Stimulated activated CD8-positive, alpha-beta memory T cell treated with anti-CD3 and anti-CD28 coated beads, Interleukin-4, amount 100 ng/mL, for 1 hour (primary cell): ENCODE measurements at places on chromosomes 4 and X.

GRCh38 chr4:103123114-103123513, 23.5 kb upstream of the BDH2 start:
- DNase-seq: no peak

DNA sequence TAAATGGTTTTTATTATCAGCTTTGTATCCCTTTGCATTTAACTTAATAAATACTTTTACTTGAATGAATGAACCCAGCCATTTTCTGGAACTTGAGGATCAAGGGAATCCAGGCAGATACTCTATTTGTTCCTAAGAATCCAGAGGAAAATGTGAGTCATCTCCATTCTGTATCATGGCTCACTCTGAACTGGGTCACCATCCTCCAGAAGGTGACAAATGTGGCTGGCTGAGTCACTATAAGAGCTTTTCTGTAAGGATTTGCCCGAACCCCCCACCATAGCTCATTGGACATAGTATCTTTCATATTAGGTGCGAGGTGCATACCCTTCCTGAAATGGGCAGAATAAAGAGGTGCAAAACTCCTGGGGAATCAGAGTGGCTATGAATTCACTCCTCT, 25.8 kb downstream of the RTL9 start:
- no peak for DNase-seq

DNA sequence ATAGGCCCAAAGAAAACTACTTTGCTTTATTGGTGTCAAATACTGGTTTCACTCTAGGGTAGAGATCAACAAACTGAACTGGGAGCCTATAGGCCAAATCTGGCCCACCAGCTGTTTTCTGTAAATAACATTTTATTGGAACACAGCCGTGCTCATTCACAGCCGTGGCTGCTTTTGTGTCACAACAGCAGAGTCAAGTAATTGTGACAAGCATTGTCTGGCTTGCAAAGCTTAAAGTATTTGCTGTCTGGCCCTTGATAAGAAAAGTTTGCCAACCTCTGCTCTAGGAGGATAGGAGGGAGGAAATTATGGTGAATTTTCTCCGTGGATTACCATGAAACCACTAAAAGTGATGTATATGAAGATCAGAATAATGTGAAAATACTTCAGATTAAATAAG, 53.4 kb downstream of the GPAT3 start:
- DNase-seq: no peak

DNA sequence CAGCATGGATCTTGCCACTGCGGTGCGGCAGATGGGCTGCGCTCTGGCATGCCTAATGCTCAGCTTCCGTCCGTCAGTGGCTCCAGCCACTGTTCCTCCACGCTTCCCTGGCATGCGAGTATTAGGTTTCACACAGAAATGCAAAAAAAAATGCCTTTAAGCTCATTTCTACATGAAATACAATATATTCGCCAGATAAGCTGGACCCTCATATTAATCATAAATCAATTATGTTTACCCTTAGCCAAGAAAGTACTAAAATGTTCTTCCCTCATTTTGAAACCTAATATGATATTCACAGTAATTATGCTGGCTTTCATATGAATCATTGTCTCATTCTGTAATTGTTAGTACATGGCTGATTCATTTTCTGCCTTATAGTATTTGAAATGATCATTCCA, 115.5 kb upstream of the FAM241A start:
- DNase-seq: no peak

GRCh38 chr4:24924309-24924781, 11.5 kb upstream of the CCDC149 start:
- DNase-seq: no peak

DNA sequence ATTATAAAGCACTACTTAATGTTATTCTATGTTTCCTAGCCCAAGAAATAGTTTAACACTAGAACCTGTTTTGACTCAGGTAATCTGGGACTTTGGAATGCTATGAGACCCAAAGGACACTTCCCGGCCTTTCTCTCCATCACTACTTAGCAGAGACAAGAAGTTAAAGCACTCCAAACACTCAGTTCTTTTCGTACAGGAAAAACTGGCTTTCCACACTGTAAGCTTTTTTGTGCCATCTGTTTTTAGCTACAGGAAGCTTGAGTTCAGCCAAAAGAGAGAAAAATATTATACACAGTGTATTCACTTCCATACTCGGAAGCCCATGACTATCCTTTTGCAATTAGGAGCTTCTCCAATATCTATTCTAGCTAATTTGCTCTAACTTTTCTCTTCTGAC, 7.9 kb upstream of the FGF13 start:
- no peak for DNase-seq

DNA sequence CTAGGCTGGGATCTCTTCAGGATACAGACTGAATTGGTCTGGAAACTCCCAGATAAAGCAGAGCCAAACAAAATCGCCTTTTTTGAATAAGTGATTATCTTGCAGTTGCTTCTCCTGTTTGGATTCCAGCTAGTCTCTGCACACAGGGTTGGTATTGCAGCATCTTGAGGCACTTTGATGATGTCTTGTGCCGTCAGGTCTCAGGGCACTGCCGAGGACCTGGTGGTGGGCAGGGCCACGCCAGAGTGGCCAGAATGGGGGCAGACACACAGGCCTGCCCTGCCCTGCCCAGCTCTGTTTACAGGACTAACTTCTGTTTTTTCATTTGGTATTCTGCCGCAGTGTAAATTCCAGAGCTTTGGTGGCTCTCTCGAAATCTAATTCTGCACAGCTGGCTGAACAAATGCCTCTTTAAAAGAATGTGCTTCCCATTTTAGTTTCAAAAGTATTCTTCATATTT, 276.1 kb downstream of the NR3C2 start:
- no peak for DNase-seq

GRCh38 chr4:148238811-148239493, 203.3 kb downstream of the NR3C2 start:
- no peak for DNase-seq

DNA sequence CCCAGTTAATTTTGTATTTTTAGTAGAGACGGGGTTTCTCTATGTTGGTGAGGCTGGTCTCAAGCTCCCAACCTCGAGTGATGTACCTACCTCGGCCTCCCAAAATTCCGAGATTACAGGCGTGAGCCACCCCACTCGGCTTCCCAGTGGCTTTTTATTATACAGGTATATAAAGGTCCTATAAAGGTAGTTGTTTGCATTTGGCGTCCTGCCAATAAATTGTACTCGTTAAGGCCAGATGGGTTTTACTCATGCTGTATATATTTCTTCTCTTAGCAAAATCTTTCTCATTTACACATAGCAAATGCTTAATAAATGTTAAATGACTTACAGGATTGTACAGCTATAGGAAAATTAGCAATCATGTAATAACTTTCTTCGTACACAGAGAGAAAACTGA, 6.9 kb downstream of the SHROOM3 start:
- DNase-seq: no peak

GRCh38 chr4:180418819-180419531, 1824.2 kb upstream of the TENM3 start:
- no peak for DNase-seq

DNA sequence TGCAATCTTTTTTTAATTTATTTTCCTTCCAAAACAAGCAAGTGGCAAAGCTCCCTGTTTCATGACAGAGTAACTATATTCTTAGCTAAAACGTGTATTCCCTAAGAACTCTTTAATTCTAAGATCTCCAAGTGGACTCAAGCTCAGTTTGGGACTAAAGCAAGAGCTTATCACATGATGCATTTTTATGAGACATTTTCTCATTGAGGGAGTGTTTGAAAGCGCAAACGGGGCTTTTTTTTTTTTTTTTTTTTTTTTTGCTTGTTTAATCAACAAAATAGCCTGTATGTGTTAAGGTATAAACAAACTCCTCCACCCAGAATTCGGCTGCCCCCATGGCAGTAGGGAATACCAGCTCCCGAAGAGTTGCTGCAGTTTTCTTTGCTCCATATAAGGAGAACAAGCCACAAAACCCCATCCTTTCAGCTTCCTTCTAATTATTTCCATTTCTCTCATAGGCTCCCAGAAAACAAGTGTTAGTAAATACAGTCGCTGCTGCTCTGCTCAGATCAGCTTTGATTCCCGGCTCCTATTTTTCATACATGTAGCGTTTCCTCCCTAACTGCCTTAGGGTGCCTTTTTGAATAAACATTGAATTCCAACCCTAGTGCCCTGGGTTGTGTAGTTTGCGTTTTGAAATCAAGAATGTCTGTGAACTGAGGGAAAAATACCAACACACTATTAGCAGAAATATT, 669 bp upstream of the PPARGC1A start:
- no peak for DNase-seq

GRCh38 chrX:19017271-19017670, 33.4 kb upstream of the PHKA2 start:
- no peak for DNase-seq

- no peak for DNase-seq
Observed at GRCh38 chr4:61214680-61215079, 14.6 kb downstream of the ADGRL3 start.

- DNase-seq: no peak
Observed at GRCh38 chr4:169114341-169114974, 104.4 kb upstream of the CBR4 start.

- no peak for DNase-seq
Observed at GRCh38 chrX:133726211-133726630, 259.2 kb downstream of the GPC3 start.

- no peak for DNase-seq
Observed at GRCh38 chr4:98648602-98649001, 9.8 kb downstream of the TSPAN5 start.

DNA sequence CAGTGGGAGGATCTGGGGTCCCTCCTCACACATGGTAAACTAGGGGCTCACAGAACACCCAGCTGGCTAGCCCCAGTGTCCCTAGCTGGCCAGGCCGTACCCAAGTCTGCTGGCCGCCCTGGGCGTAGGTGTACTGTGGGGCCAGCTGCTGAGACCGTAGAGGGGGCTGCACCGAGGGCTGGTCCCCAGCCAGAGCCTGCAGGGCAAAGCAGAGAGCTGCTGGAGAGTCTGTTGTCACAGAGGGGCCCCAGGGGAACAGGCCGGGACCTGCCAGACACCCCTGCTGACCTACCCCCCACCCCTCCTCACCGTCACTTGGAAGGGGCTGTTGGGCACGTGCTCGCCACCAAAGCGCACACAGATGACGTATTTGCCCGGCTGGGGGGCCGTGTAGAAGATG, 19.9 kb downstream of the FLNA start:
- DNase-seq: no peak

DNA sequence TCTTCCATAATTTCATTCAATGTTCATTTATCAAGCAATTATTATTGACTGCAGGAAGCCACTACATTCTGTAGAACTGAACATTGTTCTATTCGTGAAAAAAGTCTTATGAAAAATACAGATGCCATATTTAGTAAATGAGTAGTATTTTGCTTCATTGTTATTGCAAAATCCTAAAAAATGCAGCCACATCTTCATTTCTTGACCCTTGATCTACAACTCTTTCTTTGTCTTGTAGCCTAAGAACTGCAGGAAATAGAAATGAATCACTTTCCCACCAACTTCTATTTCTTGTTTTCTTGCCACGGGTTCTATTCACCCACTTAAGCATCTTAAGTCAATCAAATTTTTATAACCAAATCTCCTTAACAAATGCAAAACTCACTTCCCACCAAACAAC, 63.3 kb downstream of the KCNIP4 start:
- DNase-seq: no peak

DNA sequence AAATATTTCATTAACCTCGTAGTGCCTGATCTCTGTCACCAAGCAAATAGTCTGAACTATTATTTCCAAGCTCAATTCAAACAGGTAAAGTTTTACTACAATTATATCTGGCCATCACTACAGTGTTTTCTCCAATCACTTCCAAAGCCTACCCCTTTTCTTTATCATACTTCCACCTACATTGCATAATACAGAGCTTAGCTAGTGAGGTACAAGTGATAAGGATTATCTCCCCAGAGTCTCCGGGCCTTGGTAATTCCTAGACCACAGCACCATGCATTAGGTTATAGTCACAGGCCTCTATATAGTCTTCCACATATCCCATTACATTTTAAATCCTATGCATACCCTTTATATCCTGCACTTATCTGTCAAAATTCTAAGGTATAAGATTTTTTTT, 154.2 kb downstream of the SNCA start:
- no peak for DNase-seq

GRCh38 chrX:47176101-47176740, 17.4 kb upstream of the UBA1 start:
- no peak for DNase-seq

- no peak for DNase-seq
Observed at GRCh38 chrX:130144509-130144908, 21.1 kb downstream of the AIFM1 start.

- peak; percentile 61 for DNase-seq
Observed at GRCh38 chrX:1462596-1463251, 10.0 kb upstream of the ASMTL start.

DNA sequence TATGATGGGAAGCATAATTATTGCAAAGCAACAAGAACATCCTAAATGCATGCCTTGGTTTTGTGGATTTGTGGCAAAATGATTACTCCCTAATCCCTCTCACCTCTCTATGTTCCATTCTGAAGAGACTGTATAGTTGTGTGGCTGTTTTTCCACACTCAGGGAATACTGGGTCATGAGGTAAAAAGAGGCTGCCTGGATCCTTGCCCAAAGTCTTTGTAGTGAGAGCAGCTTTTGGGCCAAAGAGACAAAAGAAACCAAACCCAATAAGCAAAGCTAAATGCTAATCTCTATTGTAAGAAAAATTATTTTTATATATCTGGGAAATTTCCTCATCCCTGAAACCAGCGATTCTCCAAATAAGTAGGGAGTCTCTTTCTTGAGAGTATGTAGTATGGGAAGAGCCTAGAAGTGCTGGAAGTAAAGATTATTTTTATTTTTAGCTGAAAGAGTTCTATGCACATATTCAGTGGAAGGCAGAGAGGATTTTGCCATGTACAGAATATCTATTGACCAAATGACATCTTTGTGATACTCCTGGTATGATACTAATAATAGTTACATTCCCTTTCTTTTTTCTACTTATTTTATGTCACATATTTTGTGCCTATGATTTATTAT, 24.9 kb upstream of the SULT1B1 start:
- DNase-seq: no peak

- DNase-seq: no peak
Observed at GRCh38 chrX:109830704-109831206, 97.7 kb upstream of the ACSL4 start.

DNA sequence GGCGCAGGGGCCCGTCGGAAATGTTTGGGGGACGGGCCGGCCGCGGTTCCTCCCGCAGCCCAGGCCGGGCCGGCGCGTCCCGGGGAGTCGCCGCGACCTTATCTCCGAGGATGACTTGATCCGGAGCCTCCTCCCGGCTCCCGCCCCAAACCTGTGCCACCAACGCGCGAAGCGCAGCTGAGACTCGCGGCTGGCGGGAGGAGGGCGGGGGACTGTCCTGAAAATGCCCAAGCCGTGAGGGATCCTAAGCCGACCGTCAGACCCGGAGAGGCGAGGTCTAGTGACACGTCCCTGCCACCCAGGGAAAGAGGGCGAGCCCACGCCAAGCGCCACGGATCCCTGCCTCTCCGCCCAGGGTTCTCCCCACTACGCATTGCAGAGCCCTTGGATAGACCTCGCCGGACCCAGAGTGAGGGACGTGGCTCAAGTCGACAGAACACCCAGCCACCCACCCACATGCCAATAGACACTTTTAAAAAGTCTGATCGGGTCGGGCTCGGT, 26.9 kb downstream of the UTP14A start:
- no peak for DNase-seq
